ENCODE measurements at places on chromosomes 5 and 9.

- DNase-seq: no peak
Observed at GRCh38 chr9:16125629-16126028, 572.8 kb downstream of the CCDC171 start.

DNA sequence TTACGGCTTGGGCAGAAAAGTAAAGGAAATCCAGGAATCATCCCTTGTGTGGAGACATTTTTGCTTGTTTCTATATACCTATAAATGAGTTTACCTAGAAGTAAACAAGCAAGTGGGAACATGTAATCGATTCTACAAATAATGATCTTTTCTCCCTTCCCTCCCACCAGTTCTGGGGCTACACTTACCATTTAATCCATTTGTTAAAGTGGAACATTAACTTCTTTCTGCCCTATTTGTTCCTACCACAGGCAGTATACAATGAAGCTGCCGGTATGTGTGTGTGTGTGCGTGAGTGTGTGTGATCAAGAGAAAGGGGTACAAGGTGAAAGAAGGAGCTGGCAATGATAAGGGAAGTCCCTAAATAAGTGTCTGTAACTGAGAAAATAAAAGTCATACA, 26.4 kb upstream of the ELL2 start:
- no peak for DNase-seq

DNA sequence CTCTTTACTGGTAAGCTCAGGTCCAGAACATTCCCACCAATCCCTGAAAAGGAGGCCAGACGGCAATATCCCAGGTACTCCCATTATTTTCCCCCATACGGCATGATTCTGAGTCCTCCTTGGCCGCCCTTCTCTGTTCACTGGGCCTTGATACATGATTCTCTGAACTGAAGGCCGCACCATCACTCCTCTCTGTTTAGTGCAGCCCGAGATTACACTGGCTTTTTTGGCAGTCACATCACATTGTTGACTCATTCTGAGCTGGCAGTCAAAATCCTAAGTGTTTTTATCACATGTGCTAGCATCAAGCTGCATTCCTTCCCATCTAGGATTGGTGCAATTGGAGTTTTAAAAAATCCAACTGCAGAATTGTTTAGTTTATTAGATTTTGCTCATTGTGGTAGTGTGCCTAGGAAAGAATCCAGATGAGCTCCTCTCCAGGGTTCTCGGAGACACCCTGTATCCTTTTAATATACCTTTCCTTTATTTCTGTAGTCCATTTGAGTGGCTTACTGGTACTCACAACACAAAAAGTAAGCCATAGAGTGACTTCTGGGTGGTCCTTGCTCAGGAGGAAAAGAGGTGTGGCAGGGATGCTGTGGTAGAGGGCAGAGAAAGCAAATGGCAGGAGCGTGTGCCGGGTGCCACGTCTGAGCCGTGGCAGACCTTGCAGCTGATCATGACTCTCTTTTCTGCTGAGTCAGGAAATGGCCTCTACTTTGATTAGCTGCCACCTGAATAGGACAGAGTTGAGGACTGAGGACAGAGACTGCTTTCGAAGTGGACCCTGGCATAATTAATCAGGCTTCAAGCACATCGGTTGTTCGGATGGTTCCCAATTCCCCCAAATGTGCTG, 121.1 kb upstream of the IL12B start:
- DNase-seq: no peak

GRCh38 chr5:74037321-74037720, 411.3 kb downstream of the ARHGEF28 start:
- DNase-seq: no peak

DNA sequence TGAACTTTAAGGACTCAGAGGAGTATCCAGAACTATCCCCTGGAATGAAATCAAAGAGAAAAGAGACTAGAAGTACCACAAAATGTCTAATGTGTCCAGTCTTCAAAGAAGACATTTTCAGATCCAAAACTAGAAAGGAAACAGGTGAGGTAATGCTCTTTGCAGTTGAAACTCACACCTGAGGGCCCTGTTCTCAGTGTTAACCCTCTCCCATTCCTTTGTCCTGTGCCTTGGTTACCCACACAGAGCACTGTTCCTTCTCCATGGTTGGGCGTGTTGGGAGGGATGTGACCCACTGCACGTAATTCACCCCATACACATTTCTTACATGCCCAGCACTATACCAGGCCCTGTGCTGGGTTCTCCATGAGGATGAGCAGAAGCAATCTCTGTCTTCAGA, 21.3 kb downstream of the MSANTD3 start:
- DNase-seq: no peak

DNA sequence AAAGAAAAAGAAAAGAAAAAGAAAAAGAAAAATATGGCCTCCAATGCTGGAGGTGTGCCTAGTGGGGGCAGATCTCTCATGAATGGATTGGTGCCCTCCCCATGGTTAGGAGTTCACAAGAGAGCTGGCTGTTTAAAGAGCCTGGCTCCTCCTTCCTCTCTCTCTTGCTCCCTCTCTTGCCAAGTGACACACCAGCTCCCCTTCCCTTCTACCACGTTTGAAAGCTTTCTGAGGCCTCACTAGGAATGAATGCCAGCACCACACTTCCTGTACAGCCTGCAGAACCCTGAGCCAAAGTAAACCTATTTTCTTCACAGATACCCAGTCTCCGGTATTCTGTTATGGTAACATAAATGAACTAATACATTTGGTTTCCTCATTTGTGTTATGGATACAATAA, 14.4 kb upstream of the GALNT10 start:
- no peak for DNase-seq

GRCh38 chr9:84874596-84874995, 205.1 kb downstream of the NTRK2 start:
- DNase-seq: no peak

GRCh38 chr5:110356677-110357076, 369.8 kb downstream of the TMEM232 start:
- DNase-seq: no peak
